ENCODE measurements at places on chromosomes 12 and 14.

DNA sequence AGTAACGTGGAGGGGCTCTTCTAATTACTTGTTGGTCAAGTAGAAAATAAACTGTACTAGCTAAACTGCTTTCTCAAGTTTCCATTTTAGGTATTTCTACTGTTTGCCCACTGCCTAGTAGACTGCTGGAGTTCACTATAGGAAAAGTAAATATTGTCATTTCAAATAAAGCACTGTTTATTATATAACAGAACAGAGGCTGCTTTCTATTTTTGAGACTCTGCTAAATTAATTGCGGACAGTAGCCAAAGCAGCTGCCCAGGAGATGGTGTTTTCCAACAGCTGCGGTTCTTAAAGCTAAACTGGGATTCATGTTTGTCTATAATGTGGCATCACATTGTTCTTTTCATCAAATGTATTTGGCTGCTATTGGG lies 15.9 kb upstream of the SIX1 start:
- ATAC-seq, result no peak

DNA sequence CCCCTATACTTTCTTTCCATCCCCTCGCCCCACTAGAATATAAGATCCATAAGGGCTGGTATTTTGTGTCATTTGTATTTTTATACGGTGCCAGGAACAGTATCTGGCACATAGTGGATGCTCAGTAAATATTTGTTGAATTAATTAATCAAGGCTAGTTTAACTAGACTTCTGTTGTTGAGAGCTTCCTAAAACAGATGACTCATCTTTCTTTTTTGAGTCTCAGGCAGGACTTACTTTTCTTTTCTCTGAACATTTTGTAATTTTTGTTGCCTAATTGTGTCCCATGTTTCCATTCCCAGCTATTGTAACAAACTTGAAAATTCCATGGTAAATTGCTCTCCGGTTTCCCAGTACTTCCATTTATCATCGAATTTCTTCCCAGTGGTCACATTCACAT lies 16.7 kb downstream of the STK38L start:
- ATAC-seq, result peak; percentile 53

DNA sequence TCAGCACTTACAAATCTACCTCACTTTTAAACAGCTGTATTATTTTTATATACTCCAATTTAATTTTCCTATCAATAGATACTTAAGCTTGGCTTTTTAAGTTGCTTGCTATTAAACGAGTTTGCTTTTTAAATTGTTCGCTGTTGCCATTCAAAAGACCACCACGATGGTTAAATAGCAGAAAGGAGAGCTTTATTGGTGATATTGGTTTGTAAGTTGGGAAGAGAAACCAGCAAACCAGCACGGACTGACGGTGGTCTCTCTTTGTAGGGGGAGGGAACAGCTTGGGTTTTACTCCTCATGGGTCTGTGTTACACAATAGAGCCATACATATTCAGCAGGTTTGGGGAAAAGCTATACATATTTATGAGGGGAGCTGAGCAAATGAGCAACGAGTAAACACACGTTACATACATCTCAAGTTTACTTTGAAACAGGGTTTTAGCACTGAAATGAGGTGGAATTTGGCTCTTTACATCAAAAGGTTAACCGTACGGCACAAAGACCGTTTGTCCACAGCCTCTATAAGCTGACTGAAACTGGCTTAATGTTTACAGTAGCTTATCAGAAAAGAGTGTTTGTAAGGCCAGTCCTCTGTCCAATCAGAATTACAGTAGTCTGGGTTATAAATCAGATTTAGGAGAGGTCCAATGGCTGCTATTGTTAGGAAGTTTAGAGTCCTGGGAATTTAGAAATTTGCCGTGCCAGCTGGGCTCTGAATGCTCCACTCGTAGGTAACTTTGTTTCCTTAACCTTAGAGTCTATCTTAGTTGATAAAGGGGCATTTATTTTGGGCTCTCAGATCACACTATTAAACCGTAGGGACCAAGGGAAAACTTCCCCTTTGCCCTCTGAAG lies 69.7 kb upstream of the DHRS4 start:
- no peak for ATAC-seq

DNA sequence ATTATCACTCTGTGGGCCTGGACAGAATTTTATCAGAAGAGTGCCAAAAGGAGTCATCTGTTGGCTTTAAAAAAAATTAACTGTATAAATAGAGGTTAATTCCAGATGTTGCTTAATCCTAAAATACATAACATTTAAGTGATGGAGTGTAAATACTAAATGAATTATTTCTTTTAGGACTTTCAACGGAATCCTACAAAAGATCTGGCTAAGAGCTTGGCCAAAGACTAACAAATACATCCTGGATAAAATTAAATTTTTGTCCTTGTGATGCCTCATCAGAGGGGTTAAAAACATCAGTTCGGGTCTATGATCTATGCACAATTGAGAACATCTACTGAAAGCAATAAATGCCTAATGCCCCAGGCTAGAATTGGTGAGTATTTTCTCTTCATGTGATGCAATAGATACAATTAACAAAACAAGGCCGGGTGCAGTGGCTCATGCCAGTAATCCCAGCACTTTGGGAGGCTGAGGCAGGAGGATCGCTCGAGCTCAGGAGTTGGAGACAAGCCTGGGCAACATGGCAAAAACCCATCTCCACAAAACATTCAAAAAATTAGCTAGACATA lies 49.8 kb upstream of the RAP1B start:
- no peak for ATAC-seq

DNA sequence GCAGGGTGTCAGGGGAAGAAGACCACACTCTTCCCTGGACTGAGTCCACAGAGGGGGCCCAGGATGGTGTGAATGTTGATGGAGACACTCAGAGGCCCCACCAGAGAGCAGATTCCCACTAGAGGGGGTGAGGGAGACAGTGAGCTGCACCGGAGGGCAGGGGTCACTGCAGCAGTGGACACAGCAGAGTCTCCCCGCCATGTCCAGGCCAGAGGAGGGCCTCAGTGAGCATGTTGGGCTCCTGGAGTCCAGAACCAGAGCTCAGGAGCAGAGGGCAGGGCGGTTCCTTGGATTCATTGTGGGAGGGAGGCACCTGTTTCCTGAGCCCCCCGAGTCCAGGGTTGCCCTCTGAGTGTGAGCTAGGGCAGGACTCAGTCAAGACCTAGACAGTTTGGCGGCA lies 1.8 kb upstream of the KRT82 start:
- ATAC-seq, result no peak

DNA sequence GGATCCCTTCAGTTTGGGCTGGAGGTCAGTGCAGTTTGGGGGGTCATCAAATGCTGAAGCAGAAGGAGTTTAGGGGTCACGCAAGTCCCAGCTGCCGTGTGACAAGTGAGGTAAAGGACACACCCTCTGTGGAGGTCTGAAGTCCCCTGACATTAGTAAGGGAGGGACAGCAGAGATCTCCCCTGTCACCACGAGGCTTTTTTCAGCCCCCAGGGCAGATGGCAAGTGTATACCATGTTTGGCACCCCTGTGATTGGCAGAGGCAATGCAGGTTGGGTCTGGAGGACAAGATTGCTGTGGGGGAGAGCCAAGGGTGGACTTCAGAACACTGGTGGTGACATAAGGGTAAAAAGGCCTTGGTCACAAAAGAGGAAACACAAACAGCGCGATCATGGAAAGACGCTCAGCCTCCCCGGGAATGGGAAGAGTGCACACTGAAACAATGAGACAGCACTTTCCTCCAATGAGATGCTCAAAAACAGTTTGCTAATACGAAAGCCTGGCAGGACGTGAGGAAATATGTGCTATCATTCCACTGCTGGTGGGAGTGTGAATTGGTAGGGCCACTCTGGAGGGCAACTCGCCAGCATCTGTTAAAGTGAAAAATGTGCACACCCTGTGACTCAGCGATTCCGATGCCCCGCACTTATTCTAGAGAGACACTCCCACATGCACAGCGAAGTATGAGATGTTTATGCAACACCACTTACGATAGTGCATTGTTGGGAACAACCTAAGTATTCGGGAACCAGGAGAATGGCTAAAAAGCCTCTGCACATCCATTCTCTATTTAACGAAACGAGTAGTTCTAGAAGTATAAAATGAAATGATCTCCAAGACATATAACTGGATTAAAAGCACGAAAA lies 14.4 kb upstream of the CD27 start:
- peak; percentile 88 for ATAC-seq

GRCh38 chr12:122888232-122888752 lies 7.6 kb downstream of the VPS37B start:
- ATAC-seq, result peak; percentile 78

DNA sequence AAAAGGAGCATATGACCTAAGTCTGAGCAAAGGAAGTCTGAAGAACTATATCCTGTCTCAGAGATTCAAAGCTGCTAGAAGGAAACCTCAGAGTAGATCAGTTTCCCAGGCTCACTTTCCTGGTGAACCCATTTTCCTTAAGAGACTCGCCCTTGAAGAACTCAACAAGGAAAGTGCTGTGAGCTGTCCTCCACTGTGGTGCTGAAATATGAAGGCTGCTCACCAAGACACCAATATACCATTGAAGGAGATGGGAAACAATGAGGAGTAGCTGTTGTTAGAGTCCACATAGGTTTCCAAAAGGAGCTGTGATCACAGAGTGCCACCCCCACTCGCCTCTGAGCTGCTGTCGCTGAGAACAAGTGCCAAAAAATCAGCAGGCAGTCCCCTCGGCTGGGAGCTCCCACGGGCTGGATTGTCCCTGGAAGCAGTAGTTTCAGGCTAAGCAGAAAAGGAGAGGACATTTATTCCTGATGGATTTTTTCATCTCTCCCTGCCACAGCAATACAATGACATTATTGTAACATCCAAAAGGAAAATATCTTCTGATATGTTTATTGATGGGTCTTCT lies 282.1 kb downstream of the RPS29 start:
- peak; percentile 29 for ATAC-seq

- no peak for ATAC-seq
Observed at GRCh38 chr12:80269803-80270552, 170.6 kb downstream of the OTOGL start.

GRCh38 chr14:85934886-85935254 lies 404.9 kb downstream of the FLRT2 start:
- no peak for ATAC-seq

GRCh38 chr12:118680356-118680963 lies 300.9 kb upstream of the SRRM4 start:
- ATAC-seq, result no peak

DNA sequence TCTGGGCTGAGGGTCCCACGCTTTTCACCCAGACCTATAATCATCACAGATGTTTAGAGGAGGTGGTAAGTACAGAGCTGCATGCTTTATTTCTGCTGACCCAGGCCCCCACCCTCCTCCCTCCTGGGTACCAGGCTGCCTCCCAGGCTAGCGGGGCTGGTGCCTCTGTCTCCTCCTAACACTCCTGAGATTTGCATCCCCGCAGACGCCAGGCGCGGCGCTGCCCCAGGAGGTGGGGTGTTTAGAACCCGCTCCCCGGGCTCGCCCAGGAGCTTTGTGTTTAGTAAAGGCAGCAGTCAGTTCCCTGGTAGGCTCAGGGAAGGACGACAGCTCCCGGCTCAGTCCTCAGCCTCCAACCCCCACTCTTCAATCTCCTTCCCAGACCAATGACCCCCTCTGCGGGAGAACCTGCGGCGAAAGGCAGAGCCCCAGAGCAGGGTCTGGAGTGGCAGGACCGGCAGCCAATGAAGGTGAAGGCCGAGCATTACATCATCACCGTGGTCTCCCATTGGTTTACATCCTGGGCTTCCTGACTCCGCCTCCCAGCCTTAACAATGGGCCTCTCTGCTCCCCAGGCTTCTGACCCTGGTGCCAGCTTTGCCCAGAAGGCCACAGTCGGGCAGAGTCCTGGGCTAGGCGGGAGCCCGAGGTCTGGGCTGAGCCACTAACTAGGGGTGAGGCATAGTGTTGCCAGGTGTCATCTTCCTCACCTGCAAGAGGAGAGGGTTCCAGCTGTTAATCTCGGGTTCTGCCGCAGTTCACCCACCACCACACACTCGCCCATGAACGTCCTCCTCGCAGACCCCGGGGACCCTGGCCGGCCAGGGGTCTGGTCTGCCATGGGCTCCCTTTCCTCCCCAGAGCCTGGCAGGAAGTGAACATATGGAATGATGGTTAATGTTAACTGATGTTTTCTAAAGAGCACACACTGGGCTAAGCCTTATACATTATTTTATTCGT lies 57.5 kb downstream of the CALM1 start:
- ATAC-seq, result peak; percentile 48

DNA sequence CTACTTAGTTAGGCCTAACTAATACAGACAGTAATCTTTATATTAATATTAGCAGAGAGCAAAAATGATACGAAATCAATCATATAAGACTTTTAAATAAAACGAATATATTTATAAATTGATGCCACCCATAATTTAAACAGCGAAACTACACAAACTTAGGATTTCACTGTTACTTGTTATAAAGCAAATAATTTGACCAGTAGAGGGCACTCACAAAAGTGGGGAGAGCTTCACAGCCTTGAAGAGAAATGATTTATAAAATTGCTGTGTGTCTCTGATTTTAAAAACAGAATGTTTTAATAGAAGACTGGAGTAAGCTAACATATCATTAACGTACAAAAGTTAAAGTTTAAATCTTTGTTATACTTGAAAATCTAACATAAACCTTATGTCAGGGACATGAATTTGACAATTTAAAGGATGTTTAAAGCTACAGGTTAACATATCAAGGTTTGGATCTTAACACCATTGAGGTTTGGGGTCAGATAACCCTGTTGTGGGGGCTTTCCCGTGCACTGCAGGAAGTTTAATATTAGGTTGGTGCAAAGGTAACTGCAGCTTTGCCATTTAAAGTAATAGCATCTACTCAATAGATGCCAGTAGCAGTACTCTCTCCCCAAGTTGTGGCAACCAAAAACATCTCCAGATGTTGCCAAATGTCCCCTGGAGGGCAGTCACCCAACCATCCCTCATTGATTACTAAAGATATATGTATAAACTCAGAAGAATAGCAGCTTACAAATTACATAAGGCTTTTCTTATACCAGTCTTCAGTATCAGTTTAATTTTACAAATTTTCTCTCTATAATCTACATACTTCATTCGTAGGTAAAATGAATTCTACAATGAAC lies 9.3 kb downstream of the KRAS start:
- ATAC-seq, result no peak

DNA sequence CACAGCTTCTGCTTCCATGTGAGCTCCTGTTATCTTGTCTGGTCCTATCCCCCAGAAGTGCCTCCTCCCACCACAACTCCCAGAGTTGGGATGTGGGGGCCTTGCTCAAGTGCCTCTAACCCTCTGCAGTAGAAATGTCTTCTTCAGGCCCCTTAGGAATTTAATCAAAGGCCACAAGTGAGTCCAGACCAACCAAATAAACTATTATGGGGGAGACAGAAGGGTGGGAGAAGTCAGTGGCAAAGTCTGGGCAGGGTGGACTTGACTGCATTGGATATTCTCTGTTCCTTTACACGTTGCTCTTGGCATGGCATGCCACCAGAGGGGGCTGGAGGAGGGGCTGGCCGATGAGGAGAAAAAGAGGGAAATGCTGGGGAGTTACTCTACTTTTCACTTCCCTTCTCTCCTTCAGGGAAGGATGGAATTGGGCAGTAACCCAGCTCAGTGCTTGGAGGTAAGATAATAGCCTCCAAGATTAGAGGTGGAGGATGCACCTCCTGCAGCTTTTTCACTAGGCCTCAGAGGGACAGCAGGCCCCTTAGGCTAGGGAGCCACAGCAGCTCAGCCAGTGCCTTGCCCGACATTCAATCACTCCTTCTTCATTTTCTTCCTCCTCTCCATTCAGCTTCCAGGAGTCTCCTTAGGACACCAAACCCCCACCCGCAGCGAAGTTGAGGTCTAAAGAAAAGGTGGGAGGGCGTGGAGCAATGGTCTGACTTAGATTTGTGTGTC lies 1.2 kb upstream of the AP1G2 start:
- ATAC-seq, result no peak

- ATAC-seq, result no peak
Observed at GRCh38 chr12:93727195-93727811, 50.1 kb downstream of the CRADD start.

Data from esophagus mucosa (tissue), 1 donor.